ENCODE measurements at places on chromosomes 5 and 9. TPM values are rescaled to one million over a fixed set of nuclear protein-coding genes. Genes with fewer than 3 reads are reported as not detected.

The PCDHGA6 gene
- 2.4 TPM for polyA plus RNA-seq

- DNase-seq: no peak
Observed at GRCh38 chr5:40165106-40165788, 514.5 kb upstream of the PTGER4 start.

DNA sequence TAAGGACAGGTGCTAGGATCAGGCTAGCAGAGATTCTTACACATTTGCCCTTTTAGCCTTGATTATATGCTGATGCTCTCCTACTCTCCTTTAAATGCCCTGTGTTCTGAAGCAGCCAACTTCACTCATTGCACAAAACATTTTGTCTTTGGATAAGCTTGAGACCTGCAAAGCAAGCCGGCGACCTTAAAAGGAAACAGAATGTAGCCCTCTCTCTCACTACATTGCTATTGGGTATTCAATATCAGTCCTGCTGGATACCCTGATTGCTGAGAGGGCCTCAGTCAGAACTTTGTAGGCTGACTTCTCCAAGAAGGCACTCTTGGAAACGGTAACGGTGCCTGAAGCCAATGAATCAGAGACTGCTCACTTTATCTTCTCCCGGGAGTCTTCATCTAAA, 528.9 kb downstream of the DTWD2 start:
- no peak for DNase-seq

DNA sequence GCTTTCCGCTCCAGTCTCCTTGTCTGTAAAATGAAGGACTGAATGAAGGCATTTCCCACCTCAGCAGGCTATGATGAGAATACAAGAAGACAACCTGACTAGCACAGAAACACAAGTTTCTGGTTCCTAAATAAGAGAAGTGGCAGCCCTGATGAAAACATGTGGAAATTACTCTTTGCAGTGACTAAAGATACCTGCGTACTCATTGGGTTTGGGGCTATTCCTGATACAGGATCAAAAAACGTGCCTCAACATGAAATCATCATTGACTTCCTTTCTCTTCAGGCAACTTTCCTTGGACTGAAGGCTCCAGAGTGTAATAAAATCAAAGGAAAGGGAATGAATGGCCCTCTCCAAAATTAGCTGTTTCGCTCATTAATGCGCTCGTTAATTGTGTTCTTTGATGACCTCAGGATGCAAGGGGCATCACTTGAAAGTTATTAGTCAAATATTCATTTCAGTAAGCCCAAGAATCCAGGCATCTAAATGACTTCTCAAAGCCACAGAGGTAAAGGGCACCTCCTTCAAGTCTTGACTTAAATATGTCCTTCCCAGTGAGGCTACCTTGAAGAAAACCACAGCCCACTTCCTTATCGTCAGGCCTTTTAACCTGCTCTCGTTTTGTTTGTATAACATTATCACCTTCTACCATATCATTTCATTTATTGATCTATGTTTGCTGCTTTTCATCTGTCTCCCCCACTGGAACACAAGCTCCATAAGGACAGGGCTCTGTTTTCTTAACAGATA, 68.9 kb downstream of the RASEF start:
- DNase-seq: no peak

GRCh38 chr5:2872676-2873075, 121.2 kb upstream of the IRX2 start:
- DNase-seq: no peak

The BSPRY gene
- polyA plus RNA-seq: 0.39 TPM

The CHD1 gene
- polyA plus RNA-seq: 41.6 TPM

DNA sequence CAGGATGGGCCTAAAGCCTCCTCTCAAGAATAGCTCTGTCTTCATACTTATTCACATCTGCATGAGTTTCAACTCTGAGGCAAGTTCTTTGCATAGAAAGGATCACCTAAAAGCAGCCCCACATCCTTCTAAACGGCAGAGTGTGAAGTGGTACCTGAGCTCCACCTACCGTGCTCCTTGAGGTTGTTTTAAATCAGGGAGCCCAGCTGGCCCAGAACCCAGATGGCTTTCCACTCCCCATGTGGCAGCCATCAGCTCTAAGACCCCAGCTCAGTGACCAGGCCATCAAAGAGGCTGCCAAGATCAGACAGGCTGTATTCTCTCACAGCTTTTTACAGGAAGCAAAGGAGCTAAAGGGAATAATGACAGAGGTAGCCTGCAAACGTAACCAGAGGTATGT, 299.3 kb downstream of the RASEF start:
- DNase-seq: no peak

The MEIKIN gene
- polyA plus RNA-seq: 0.23 TPM

The TNC gene
- 51.0 TPM for polyA plus RNA-seq

DNA sequence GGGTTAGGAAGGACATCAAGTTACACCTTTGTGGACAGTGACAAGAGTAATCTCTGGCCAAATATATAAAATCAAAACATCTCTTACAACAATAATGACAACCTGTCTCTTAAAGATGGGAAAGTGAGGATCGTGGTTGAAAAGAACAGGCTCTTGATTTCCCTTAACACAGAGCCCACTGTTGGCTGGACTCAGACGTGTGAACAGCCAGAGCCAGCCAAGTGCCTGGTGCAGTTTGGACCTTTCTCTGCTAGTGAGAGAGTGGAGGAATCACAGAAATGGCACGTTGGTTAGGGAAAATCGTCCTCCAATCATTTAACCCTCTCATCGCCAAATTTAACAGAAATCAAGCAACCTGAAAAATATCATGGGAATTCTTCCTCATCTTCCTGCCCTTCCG, 131.3 kb downstream of the GNA14 start:
- DNase-seq: no peak

DNA sequence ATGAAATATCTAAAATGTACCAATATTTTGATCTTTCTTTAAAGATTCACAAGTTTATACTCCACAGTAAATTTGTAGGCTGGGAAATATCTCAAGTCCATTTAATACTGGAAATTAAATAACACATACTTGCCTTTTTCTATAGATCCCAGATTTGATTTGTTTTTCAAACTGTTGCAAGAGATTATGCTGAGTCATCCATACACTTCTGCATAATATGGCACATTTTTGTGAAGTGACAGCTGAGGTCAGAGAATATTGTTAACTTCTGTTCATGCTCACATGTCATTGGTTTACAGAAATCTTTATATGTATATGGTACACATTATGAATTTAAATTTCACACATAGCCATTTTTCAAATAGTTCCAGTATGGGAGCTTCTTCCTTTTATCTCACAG, 1066.3 kb upstream of the NUDT12 start:
- peak; percentile 4 for DNase-seq

Data from muscle of back (tissue), 13 donors.